ENCODE measurements at places on chromosomes 11 and 22. TPM values are rescaled to one million over a fixed set of nuclear protein-coding genes. Genes with fewer than 3 reads are reported as not detected.

Gene RGL4
- 19.9 TPM for total RNA-seq

Gene TM7SF2
- 30.9 TPM for total RNA-seq

DNA sequence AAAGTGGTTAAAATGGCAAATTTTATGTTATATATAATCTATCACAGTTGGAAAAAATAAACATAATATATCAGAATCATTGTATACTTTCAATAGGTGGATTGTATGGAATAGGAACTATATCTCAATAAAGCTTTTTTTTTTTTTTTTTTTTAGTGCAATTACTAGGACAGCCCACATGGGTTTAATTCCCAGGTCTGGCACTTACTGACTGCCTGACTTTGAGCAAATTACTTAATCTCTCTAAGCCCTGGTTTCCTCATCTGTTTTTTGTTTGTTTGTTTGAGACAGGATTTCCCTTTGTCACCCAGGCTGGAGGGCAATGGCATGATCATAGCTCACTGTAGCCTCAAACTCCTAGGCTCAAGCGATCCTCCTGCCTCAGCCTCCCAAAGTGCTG is 26.1 kb upstream of the BAIAP2L2 start:
- no peak for DNase-seq

- DNase-seq, result no peak
These were observed 86.3 kb upstream of the NNMT start for GRCh38 chr11:114209904-114210303.

Gene TRIM22
- total RNA-seq, result 261 TPM

All from naive thymus-derived CD4-positive, alpha-beta T cell (primary cell).